ENCODE measurements at places on chromosomes 7 and 10.

GRCh38 chr7:105655067-105655466 is 73.8 kb upstream of the EFCAB10 start:
- no peak for DNase-seq

DNA sequence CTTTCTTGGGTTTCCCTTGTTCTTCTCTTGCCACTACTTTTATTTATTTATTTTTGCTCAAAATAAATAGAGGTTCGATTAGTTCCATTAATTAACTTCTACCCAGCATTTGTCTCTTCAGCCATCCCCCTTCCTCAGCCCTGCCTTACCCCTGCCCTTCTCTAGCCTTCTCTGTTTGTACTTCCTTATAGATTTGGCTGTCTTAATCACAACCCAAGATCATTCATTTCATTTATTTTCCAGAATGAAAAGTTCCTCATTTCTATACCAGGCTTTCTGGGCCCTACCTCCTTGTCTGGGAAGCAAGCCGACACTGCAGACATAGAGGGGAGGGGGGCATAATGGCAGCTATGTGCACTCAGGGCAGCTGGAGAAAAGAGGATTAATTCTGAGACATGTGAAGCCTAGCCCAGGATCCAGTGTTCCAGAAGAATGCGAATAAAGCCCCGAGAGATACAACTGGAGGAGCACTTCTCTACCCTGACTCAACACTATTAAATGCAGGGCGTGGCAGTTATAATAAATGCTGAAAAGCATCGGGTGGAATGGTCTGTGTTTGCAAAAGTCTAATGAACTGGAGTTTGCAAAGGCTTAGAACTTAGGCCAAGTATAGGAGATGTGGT is 6.4 kb upstream of the PDCD4 start:
- DNase-seq, result no peak

- DNase-seq, result no peak
These were observed 8.5 kb upstream of the ZNF467 start for GRCh38 chr7:149781921-149782320.

GRCh38 chr10:75234683-75235374 is 928 bp downstream of the COMTD1 start:
- peak; percentile 78 for DNase-seq

- DNase-seq, result no peak
These were observed 1284.1 kb upstream of the AUTS2 start for GRCh38 chr7:68314208-68314607.

- peak; percentile 96 for DNase-seq
These were observed 66.9 kb downstream of the STK17A start for GRCh38 chr7:43649755-43650274.

DNA sequence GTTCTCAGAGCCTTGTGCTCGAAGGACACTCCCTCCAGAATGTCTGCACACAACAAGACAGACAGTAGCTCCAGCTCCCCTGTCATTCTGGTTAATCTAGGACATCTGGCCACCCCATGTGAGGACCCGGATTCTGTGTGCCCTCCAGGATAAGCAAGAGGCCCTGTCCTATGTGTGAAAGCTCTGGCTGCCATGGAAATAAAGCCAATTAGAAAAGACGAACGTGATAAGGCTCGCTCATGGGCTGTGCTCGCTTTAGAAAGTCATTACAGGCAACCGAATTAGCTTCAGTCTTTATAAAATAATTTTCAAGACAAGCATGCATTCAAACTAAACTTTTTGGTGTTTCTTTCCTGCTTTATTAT is 263.4 kb downstream of the INHBA start:
- DNase-seq, result no peak

GRCh38 chr7:102122026-102122425 is 164.6 kb upstream of the SH2B2 start:
- DNase-seq, result peak; percentile 66

GRCh38 chr7:150385302-150385723 is 6.2 kb downstream of the ZNF775 start:
- DNase-seq, result no peak

DNA sequence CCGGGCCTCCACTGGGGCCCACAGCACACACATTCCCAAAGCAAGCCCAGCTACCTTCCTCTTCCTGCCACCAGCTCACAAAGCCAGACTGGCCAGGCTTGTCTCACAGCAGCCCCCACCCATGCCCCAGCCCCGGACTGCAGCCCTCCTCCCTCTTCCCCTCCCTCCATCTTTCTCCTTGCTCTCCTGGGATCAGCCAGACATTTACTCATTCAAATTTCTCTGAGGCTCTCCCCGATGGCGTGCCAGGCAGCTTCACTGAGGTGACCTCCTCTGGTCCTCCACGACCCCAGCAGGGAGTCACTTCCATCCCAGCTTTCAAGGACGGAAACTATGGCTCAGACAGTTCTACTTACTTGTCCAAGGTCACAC is 187.5 kb downstream of the GRID1 start:
- no peak for DNase-seq

- no peak for DNase-seq
These were observed 99.7 kb downstream of the BMPR1A start for GRCh38 chr10:86856156-86856555.

GRCh38 chr10:117994771-117995170 is 52.0 kb downstream of the RAB11FIP2 start:
- DNase-seq, result no peak

GRCh38 chr7:135190703-135191102 is 20.2 kb upstream of the CYREN start:
- DNase-seq, result no peak

DNA sequence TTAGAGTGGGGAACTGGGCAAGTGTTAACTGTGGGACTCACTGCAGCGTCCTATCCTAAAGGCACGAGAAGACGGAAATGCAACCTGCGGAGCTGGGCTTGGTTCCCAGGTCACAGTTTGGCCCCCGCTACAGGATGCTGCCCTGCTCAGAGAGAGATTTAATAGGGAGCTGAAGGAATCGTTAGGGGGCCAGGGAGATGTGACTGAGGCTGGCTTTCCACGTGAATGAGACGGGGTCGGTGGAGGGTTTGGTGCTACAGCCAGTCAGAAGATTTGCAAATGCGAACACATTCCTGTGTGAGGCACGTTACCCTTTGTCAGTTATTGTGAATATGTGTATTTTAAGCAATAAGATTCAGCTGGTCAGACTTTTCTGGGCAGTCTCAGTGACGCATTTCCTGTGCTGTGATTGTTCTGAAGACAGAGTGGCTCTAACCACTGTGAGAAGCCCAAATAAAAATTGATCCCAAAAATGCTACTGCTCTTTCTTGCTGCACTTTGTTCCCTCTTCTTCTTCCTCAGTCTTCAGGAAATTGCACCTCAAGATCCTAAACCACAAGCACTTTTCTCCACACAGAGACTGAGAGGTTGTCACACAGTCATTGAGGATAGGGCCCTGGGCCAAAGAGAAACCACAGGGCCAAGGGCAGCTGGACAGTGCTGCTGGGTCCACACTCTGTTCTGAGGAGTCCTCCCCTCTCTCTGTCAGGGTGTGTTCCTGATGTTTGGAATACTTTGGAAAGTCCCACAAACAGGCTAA is 21.2 kb downstream of the CYP17A1 start:
- DNase-seq, result no peak

- no peak for DNase-seq
These were observed 191.5 kb downstream of the DIP2C start for GRCh38 chr10:497898-498451.

DNA sequence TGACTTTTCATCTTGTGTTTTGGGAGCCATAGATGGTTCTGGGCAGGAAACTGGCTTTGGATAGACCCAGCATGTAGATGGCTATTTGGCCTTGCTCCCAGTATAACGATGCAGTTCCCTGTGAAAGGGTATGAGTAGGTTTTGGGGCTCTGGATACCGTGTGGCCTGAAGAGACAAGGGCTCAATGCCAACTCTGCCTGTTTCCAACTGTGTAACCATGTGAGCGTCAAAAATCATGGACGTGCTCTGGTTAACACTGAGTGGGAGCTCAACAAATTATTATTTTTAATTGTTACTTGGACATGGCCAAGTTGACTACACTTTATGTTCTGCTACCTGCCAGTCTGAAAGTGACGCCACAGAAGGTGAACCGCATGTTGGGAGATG is 41.8 kb downstream of the EGFR start:
- DNase-seq, result no peak

GRCh38 chr7:143979998-143980397 is 20.1 kb upstream of the OR6B1 start:
- no peak for DNase-seq

- DNase-seq, result no peak
These were observed 533.4 kb downstream of the TCERG1L start for GRCh38 chr10:130778166-130778545.

DNA sequence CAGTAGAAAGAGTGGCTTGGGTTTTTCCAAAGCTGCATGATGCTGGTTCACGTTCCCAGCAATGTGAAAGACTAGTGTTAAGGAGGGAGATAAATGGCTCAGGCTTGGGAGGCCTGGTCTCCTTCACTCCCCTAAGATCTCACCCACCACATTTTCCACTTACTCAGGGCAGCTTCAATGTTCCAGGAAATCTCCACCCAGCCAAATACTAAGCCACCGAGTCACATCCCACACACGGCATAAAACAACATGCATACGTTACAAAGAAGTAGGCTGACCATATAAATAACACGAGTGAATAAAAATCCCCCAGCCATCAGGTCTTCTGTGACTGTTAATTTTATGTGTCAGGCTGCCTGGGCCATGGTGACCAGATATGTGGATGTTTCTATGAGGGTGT is 303.5 kb downstream of the SFMBT2 start:
- DNase-seq, result no peak

- no peak for DNase-seq
These were observed 14.8 kb downstream of the ATG9B start for GRCh38 chr7:151009327-151010036.

DNA sequence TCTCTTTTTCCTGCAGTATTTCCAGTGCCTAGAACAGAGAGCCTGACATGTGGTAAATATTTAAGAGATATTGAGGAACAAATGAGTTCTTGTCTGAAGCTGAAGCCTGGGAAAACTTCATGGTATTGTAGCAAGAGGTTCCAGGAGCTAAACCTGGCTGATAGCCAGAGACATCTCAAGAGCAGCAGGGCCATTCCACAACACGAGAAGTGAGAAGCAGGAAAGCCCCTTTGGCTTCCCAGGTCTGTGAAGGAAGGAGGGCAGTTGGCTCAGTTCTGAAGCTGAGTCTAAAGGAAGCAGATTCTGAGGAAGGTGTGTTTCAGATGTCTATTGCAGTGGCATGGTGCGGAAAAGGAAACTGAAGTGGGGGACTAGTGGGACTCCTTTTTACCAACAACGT is 63.8 kb upstream of the FAM204A start:
- peak; percentile 6 for DNase-seq

- peak; percentile 43 for DNase-seq
These were observed 10.7 kb upstream of the HOXA13 start for GRCh38 chr7:27210441-27211083.

- DNase-seq, result no peak
These were observed 319 bp upstream of the GATA3 start for GRCh38 chr10:8054244-8054493.

DNA sequence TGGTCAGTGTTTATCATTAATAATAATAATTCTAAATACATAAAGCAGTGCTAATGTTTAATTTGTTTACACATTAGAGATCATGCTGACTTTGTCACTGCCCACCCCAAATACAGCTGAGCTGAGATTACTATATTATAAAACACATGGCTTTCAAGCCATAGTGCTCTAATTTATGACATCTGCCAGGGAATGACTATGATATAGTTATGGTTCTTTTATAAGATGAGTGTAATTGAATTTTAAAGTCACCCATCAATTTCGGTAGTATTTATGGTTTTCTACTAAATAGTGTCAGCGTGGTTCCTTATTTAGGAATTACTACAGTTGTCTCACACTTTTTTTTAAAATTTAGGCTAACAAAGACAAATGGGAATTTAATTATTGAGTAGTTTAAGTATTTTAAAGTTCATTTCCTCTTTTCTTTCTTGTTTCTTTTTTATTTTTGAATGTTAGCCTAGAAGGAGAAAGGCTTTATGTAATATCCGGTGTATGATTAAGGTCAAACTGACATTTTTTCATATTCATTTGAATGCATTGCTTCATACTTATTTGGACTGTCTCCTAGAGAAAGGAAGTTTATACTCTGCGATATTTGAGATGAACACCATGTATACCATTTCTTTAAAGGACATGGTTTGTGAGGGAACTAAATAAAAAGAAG is 3.9 kb downstream of the CDK14 start:
- no peak for DNase-seq

- DNase-seq, result no peak
These were observed 93.4 kb downstream of the RTKN2 start for GRCh38 chr10:62175251-62175650.

DNA sequence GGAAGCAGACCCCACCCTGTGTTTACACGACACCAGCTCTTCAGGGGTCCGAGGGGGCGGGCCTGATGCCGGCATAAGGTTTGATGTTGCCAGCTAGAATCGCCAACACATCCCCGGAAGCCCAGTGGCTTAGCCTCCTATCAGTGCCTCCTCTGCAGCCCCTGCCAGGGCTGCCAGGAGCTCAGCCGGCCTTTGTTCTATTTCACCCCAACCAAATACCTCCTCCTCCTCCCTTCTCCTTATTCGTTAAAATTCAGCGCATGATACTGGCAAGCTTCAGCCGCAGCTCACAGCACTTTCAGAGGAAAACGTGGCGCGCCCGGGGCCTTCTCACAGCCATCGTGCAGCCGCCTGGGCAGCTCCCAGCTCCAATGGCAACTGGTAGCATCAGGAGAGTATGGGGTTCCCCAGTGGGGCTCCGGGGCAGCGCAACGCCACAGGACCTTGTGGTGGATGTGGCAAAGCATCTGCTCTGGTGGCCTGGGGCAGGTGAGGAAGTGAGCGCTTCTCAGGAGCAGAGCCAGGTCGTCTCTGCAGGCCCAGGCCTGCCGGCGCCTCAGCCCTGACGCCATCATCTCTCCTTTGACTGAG is 176.4 kb upstream of the RHEB start:
- no peak for DNase-seq

GRCh38 chr7:28723336-28723735 is 234.8 kb downstream of the TRIL start:
- no peak for DNase-seq

DNA sequence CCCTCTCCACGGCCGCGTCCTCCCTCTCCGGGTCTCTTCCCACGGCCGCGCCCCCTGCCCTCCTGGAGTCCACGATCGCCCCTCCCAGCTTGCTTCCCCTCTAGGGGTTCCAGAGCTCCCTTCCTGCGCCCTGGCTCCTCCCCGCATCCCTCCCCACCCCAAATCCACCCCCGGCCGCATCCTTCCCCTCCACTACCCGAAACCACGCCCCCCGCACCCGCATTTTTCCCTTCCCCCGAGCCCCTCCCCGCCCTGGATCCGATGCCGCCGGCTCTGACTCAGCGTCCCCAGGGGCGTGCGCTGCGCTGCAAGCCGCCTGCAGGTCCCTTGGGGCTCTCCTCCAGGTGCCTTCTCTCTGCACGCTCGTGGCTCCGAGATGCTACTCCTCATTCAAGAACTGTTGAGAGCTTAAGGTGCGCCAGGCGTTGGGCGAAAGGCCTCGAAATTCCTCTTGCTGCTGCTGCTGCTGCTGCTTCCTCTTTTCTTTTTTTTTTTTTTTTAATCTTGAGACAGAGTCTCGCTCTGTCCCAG is 372 bp upstream of the TMEM130 start:
- peak; percentile 82 for DNase-seq

GRCh38 chr7:64744680-64745079 is 49.5 kb upstream of the ZNF138 start:
- no peak for DNase-seq

GRCh38 chr10:30445711-30446110 is 11.7 kb downstream of the MAP3K8 start:
- no peak for DNase-seq
